ENCODE measurements at places on chromosomes 3 and 15.
A peak's percentile ranks its signal among the peaks of the same experiment; 100 is the strongest.

- DNase-seq, result no peak
These were observed 91.5 kb upstream of the C3orf80 start for GRCh38 chr3:160133757-160134156.

DNA sequence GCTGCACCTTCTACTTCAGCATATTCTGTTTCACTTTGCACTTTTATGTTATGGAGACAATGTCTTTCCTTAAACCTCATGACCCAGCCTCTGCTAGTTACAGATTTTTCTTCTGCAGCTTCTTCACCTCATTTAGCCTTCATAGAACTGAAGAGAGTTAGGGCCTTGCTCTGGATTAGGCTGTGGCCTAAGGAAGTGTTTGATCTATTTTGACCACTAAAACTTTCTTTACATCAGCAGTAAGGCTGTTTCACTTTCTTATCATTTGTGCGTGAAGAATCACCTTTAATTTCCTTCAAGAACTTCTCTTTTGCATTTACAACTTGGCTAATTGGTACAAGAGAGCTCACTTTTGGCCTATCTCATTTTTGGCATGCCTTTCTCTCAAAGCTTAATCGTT lies 40.9 kb downstream of the PHLDB2 start:
- no peak for DNase-seq

DNA sequence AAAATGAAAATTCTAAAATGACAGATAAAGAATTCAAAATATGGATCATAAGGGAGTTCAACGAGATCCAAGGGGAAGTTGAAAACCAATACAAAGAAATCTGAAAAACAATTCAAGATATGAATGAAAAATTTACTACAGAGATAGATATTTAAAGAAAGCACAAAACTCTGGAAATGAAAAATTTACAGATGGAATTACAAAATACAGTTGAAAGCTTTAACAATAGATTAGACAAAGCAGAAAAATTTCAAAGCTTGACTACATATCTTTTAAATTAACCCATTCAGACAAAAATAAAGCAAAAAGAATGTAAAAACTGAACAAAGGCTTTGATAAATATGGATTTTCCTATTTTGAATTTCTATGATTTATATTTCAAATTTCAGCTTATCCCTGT lies 211.1 kb downstream of the SLC9A9 start:
- DNase-seq, result no peak

- no peak for DNase-seq
These were observed 400.9 kb upstream of the MCTP2 start for GRCh38 chr15:93830221-93831080.

GRCh38 chr3:31004025-31004678 lies 109.7 kb upstream of the GADL1 start:
- DNase-seq, result no peak

GRCh38 chr3:113776564-113776963 lies 29.7 kb downstream of the ATP6V1A start:
- DNase-seq, result no peak

GRCh38 chr15:79863886-79864285 lies 32.9 kb downstream of the MTHFS start:
- no peak for DNase-seq

DNA sequence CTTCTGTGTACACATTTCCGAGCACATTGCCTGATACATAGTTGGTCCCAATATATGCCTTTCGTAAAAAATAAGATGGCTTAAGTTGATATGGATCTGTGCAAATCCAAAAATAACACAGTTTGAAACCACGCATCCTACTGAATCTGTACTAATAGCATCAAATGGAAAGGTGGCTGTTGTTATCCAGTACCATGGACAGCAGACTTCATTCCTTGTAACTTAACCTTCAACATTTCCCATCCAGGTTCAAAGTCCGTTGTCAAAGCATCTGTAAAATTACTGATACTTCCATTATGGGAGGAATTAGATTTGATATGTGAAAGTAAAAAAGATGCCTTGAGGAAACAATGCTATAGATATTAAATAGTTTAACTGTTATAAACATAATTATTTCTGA lies 65.5 kb upstream of the C3orf49 start:
- DNase-seq, result no peak

DNA sequence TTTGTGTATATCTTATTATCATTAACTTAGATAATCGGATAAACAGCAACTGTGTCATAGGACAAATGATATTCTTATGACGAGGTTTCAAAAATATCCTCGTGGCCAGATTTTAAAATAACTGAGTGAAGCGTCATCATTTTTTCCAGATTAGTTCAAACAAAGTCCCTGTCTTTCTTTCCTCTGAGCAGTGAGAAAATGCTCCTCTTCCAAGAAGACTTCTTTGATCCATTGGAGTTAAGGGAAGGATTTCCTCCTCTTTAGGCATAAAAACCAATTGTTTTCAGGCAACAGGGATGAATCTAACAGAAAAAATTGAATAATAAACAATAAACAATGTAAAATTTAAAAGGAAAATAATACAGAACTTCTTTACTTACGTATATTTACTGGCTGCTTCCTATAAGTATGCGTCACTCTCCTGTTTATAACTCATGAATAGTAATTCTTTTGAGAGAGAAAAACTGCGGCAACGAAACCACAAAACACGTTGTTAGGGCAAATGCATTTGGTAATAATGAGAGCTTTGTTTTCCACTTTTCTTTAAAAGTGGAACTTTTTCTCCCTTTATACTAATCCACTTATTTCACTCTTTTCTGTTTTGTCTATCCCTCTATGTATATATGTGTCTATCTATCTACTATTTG lies 419.4 kb upstream of the ONECUT1 start:
- no peak for DNase-seq

- no peak for DNase-seq
These were observed 154.3 kb upstream of the ZBTB20 start for GRCh38 chr3:115301364-115301860.

- DNase-seq, result no peak
These were observed 33.2 kb downstream of the SCG5 start for GRCh38 chr15:32674681-32675080.

DNA sequence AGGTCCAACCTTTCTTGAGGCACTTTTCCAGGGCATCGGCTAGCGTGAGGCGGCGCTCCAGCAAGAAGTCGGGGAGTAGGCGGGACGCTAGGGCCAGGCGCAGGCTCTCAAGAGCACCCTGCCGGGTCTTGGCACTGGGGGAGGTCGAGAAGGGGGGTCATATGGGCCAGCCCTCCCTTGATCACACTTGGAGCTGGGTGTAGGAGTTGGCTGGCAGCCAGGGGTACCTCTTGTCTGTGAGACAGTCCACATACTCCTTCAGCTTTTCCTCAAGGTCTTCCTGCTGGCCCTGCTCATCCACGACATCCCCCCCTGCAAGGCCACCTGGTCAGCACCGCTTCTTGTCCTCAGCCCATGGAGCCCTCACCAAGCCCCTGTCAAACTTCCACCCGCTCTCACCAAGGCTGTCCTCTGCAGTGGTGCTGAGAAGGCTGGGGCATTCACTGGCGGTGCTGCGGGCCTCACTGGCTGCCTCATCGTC lies 2.0 kb downstream of the IFRD2 start:
- DNase-seq, result no peak

DNA sequence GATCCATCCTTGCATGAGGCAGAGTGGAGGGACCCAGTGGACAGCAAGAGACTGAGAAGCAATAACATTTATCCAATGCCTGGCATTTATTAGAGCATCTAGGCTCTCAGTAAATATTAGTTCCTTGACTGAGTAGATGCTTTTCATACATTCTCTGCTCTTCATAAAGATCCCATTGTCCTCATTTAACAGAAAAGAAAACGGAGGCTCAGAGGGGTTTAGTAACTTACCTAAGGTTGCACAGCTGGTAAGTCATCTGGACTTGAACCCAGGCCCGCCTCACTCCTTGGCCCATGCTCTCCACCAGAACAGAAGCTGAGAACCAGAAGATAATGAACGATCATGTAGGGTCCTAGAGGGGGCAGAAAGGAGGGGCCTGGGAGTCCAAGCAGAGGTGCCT lies 52.2 kb upstream of the SEC22A start:
- DNase-seq, result no peak

DNA sequence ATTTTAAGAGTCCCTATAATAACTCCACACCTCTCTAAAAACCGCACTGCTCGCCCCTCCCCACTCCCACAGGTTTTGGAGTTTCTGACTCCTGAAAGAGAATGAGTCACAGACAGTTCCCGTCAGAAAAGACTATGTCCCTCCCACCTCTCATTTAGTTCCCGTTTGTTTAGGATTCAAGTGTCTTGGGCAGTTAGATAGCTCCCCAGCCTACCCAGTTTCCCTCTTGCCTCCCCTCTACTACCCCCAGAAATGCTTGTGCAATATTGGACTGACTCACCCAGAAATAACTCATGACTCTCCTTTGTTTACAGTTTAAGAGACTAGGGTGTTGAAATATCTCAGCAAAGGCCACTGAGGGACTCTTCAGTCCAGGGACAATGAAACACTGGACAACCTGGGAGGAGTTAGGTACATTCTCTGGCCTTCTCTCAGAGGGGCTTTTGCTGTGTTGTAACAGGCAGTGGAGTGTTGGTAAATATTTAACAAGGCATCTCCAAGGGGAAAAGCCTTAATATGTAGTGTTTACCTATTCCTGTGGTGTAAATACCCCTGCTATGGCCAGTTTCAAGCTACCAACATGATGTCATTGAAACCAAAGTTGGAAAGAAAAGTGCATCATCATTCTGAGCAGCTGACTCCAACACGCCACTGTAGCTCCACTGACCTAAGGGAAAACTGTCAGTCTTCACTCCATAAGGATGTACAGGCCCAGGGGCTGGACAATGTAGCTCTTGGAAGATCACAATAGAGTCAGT lies 96.1 kb upstream of the CHD2 start:
- peak; percentile 50 for DNase-seq

- DNase-seq, result no peak
These were observed 2.0 kb upstream of the CILP start for GRCh38 chr15:65213241-65213640.

DNA sequence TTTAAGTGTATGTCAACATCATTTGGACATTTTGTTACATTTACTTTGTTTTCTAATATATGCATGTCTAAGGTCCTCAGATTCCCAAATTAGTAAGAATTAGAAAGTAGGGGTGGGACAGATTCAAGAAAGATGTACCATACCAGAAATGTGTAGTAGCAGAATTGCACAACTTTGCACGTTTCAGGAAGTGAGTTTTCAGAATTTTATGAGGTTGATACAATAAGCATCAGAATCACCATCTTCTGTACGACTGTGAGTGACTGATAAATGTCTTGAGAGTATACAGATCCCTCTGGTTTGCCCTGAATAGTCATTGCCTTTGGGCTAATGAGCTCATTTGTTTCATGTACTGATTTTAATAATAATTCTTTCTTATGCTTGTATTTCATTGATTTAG lies 9.3 kb downstream of the ARIH2 start:
- no peak for DNase-seq

GRCh38 chr3:60809857-60810610 lies 441.2 kb downstream of the FHIT start:
- no peak for DNase-seq

- no peak for DNase-seq
These were observed 179.1 kb downstream of the NSUN3 start for GRCh38 chr3:94241986-94242385.

DNA sequence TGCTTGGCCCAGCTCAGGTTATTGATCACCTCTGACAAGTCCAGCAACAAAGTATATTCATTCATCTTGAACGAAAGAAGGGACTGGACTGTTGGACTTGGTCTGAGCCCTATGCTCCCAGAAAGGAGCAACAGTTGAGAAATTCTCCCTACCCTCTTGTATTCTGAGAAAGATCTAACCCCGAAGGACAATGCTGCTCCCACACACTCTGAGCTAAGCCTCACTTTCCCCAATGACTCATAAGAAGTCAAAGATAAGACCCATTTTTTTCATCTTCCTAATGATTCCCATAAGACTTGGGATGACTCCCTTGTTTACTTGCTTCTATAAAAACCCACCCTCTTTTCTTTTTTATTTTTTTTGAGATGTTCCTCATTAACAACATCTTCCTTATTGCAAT lies 549.4 kb upstream of the MDFIC2 start:
- DNase-seq, result no peak

- DNase-seq, result no peak
These were observed 991.2 kb downstream of the TUSC7 start for GRCh38 chr3:117700573-117701360.

- DNase-seq, result no peak
These were observed 45.9 kb downstream of the SLCO2A1 start for GRCh38 chr3:133983576-133984560.

- no peak for DNase-seq
These were observed 476.5 kb upstream of the WNT5A start for GRCh38 chr3:55963601-55964000.

DNA sequence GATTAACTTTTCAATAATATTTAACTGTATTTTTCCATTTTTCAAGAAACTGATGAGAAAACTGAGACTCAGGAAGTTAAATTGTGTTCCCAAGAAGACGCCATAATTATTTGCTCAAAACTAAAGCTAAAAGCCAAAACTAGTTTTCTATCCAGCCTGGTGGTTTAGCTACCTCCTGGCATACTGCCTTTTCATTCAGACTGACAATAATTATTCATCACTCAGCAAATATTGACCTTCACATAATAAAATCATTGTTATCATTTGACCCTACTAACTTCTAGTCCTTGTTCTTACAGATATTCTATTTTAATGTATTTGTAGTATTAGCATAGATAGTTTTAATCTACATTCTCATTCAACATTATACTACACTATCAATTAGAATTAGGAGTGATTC lies 210.6 kb upstream of the GADL1 start:
- no peak for DNase-seq

DNA sequence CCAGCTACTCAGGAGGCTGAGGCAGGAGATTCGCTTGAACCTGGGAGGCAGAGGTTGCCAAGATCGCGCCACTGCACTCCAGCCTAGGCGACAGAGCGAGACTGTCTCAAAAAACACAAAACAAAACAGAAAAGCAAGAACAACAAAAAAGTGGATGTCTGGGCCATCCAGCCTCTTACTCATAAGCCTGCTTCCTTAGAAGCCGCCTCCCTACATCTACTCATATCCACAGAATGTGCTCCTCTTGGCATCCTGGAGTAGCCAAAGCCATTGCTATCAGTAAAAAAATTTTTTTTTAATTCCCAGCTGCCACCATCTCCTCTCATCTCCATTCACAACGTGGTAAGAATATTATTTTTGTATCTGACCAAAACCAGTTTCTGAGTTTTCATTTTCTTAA lies 10.8 kb downstream of the ZSCAN2 start:
- no peak for DNase-seq

- peak; percentile 37 for DNase-seq
These were observed 79.8 kb downstream of the ABHD5 start for GRCh38 chr3:43770426-43771103.

GRCh38 chr15:26087881-26088280 lies 224.8 kb upstream of the ATP10A start:
- no peak for DNase-seq

DNA sequence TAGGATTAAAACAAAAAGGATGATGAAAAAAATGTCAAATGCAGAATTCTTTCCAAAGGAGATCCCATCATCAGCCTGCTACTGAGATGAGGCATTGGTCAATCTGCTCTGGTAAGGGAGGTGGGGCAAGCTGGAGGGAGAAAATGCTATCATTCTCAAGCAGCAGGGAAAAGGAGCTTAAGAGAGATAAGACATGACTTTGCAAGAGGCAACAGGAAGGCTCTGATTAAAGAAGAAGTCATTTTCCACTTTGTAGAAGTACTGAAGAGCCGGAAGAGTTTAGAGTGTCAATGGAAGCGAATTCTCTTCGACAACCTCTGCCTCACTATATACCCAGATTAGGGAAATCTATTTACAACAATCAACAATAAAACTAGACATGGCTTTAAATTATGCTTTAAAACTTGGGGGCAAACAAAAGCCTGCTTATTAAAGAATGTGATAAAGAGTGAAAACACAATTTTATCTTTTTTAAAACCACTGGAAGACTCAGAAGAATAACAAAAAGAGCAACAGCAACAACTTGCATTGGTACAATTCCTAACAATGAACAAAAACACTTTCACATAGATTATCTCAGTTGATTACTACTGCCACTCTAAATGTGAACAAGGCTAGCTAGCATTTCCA lies 81.8 kb upstream of the NANOGP8 start:
- DNase-seq, result no peak

Measured in CD4-positive, alpha-beta T cell treated with Interleukin-21 for 1 hour (primary cell).